Psoas muscle (tissue), 8 donors: ENCODE measurements at places on chromosomes 6 and 20. TPM values are rescaled to one million over a fixed set of nuclear protein-coding genes. Genes with fewer than 3 reads are reported as not detected.
A peak's percentile ranks its signal among the peaks of the same experiment; 100 is the strongest.

MDFI gene
- 0.53 TPM for polyA plus RNA-seq

PSORS1C2 gene
- not detected for polyA plus RNA-seq

NNAT gene
- 1.1 TPM for polyA plus RNA-seq

PTCRA gene
- polyA plus RNA-seq: not detected

GRCh38 chr6:130306377-130306776, 59.4 kb upstream of the TMEM200A start:
- no peak for DNase-seq

DNA sequence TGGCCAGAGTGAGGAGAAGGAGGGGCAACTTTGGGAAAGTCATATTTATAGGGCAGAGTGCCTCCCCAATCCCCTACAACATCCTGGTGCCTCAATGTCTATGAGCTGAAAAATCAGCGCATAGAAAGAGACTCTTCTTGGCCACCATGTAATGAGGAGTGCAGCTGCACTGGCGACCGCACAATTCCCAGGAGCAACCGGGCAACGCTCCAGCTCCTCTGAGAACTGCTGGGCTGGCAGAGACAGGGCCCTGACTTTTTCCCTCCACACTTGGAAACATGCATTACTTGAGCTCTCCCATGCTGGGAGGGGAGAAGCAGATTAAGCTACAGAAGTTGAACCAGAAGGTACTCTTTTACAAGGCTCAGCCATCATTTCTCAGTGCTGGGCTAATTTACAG, 31.4 kb upstream of the MARCKS start:
- peak; percentile 91 for DNase-seq

DNA sequence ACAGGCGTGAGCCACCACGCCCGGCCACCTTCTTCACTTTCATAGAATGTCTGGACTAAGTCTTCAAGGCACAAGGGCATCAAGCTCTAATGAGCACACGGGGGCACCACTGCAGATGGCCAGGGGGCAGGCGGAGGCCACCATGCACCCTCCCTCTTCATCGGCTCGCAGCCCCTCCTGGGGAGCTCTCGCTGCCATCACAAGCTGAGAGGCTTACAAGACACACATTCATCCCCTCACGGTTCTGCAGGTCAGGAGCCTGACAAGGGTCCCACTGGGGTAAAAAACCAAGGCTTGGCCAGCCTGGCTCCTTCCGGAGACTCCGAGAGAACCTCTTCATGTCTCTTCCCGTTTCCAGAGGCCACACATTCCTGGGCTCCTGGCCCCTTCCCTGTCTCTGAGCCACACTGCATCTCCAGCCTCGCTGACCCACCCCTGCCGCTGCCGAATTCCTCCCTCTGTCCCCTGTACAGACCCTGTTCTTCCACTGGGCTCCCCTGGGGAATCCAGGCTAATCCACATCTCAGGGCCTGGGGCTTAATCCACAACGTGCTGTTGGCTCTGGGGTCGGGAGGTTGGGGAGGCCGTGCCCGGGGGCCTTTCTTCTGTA, 19.8 kb downstream of the DLL1 start:
- DNase-seq: peak; percentile 49

- no peak for DNase-seq
Observed at GRCh38 chr6:158775832-158776231, 43.3 kb downstream of the EZR start.

GRCh38 chr6:34384321-34385153, 7.9 kb downstream of the NUDT3 start:
- DNase-seq: no peak

DNA sequence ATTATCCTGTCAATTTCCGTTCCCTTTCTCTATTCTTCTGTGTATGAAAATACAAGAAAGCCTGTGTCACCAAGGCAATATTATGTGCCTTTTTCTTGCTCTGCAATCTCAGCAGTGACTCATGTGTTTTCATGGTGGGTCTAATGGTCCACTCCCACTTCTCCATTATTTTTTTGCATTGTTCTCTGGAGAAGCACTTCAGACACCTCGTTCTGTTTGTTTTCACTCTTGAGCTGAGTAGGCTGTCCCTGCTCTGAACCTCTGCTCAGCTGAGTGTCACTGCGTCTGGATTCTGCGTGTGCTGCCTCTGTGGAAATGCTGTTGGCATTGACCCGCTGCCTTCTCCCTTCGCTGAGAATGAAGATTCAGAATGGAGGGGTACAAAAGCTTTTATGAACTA, 230.6 kb downstream of the TMEM242 start:
- no peak for DNase-seq

- DNase-seq: no peak
Observed at GRCh38 chr6:125030969-125031368, 68.7 kb downstream of the RNF217 start.

DNA sequence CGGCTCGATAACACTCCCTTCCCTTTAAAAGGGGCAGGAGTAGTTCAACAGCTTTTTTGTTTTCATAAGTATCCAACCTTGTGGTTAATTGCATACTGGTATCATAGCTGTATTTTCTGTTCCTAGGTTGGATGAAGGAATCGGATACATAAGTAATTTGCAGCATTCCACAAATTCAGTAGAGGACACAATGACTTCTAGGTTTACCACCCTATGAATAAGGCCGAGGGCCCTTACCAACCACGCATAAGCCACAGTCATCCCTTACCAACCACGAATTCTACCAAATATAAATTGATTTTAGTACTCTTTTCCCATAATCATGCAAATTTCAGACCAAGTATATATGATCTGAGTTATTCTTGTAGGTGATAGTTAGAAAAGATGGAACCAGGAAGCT, 36.3 kb downstream of the MCUR1 start:
- DNase-seq: no peak

DNA sequence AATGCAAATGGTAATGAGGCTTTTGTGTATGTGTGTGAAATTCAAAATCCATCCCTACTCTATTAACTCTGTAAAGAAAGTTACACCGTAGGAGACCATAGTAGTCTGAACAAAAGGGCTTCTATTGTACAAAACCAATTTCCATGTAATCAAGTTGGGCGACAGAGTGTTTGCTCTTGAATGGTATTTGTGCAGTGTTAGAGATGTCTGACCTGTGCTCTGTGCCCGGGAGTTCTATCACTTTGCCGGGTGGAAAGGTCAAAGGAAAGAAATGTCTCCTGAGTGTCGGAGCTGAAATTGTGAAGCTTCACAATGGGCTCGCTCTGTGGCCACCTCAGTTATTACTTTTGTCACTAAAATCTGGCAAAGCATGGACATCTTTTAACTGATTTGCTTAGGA, 312.0 kb downstream of the SAMD5 start:
- DNase-seq: no peak

DNA sequence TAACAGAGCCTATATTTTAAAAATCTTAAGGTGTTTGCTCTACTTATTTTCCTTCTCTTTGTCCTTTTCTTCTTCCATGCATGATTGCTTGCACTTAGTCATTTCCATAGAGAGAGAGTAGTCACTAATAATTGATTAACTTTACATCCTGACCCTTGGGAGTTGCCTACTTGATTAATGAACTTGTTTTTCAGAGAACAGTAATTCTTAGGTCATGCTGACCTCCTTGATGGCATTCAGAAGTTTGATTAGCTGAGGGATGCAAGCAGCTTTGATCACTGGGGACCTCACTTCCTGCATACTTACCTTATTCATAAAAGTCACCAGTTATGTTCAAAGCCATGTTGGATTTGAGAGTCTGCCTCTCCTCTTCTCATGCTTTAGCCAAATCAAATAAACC, 715.6 kb upstream of the ID4 start:
- DNase-seq: no peak

- no peak for DNase-seq
Observed at GRCh38 chr6:164911151-164911550, 398.3 kb downstream of the C6orf118 start.

- DNase-seq: no peak
Observed at GRCh38 chr20:35040646-35041045, 52.0 kb downstream of the TRPC4AP start.

DNA sequence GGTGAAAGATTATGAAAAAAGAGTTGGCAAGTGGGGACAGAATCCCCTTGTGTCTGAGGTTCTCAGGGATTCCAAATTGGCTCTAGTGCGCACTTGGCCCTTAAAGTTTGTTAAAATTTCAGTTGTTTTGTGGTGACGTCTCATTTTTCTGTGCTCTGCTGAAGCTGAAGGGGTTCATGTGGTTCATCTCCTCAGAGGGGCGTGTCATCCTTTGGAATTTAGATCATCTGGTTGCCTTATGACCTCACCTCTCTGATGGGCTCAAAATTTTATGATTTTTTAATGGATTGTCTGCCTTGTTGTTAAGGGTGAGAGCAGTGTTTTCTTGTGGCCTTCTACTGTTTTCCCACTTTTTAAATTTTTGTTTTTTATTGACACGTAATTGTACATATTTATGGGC, 20.3 kb downstream of the CYB5R4 start:
- no peak for DNase-seq

- peak; percentile 38 for DNase-seq
Observed at GRCh38 chr6:5085648-5086293, 630 bp downstream of the PPP1R3G start.

DNA sequence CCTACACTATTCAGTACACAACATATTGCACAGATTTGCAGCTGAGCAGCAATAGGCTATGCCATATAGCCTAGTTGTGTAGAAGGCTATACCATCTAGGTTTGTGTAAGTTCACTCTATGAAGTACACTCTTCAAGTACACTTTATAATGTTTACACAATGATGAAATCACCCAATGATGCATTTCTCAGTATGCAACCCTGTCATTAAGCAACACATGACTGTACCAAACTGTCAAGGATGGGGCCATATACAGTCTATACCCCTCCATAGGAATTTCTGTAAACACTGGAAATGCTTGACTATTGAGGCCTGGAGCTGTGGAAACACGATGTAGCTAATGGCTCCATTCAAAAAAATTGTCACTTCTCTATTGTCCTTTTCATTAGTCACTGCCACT, 535.4 kb downstream of the EPM2A start:
- DNase-seq: no peak

DNA sequence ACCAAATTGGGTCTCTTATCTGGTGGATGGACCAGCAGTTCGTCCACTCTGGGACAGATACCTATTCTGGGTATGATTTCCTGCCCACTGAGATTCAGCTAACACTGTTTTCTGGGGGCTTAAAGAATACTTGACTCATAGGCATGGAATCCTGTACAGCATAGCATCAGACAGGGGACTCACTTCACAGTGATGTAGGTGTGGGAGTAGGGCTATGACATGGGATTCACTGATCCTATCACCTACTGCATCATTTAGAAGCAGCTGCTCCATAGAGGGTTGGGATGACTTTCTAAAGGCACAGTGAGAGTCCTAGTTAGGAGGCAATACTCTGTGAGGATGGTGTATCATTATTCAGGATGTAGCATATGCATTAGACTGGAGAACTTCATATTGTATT, 74.5 kb upstream of the AHI1 start:
- DNase-seq: no peak

- DNase-seq: peak; percentile 77
Observed at GRCh38 chr20:17806739-17807441, 107.1 kb downstream of the BANF2 start.

DNA sequence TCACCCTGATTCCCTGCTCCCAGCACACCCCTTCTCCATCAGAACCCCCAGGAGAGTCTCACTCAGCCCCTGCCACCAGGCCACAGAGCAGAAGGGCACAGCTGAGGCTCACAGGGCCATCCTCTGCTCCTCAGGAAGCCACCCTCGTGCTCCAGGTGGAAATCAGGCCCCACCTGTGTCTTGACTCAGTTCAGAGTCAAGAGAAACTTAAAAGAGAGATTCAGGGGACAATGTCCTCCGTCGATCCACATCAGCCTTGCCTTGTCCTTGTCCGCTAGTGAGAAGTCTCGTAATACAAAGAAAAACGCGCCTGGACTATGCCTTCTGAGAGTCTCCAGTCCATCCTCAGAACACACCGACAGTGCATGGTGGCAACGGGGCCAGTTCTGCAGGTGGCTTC, 114.6 kb downstream of the SYNDIG1 start:
- no peak for DNase-seq
